ENCODE measurements at places on chromosomes 13 and 19. TPM values are rescaled to one million over a fixed set of nuclear protein-coding genes. Genes with fewer than 3 reads are reported as not detected.

The SLITRK5 gene
- polyA plus RNA-seq: 0.64 TPM

The SHISA7 gene
- 6.0 TPM for polyA plus RNA-seq

The CEACAM7 gene
- polyA plus RNA-seq: 0.22 TPM

The ZNF121 gene
- 0.68 TPM for polyA plus RNA-seq

The ZNF134 gene
- 8.3 TPM for polyA plus RNA-seq
